ENCODE measurements at places on chromosomes 7 and 10. TPM values are rescaled to one million over a fixed set of nuclear protein-coding genes. Genes with fewer than 3 reads are reported as not detected.

Gene CCDC6
- 31.0 TPM for total RNA-seq

Gene CDC14C
- not detected for total RNA-seq

Gene NKX2-3
- total RNA-seq = not detected

Gene CYP3A5
- 1.9 TPM for total RNA-seq

Gene COL13A1
- 0.40 TPM for total RNA-seq

Gene FKBP14
- 9.5 TPM for total RNA-seq

Gene ALKBH4
- 10.7 TPM for total RNA-seq

Gene ATP6V0A4
- total RNA-seq = 0.34 TPM

Gene PPP1R3C
- total RNA-seq = 21.0 TPM

Gene MMRN2
- 0.95 TPM for total RNA-seq

Gene HTRA1
- total RNA-seq = 54.3 TPM

Gene BAIAP2L1
- 51.9 TPM for total RNA-seq

Gene ADRA2A
- not detected for total RNA-seq

Gene ANXA11
- total RNA-seq = 205 TPM

Gene PRKAG2
- 38.1 TPM for total RNA-seq

Gene SEPTIN7
- 298 TPM for total RNA-seq

Gene NUTM2D
- total RNA-seq = 1.7 TPM

Gene FEZF1
- not detected for total RNA-seq

Gene SUN3
- not detected for total RNA-seq

Gene AKR1D1
- not detected for total RNA-seq

Gene PAPOLB
- not detected for total RNA-seq

Gene GNAT3
- total RNA-seq = not detected

Gene SERPINE1
- 1,353 TPM for total RNA-seq

Gene NYAP1
- 4.2 TPM for total RNA-seq

Gene SMO
- total RNA-seq = 18.4 TPM

Gene CARD11
- total RNA-seq = 1.3 TPM

Gene TRIM73
- 3.1 TPM for total RNA-seq

Gene TSPAN13
- total RNA-seq = 16.8 TPM

Gene NCF1
- total RNA-seq = not detected

Gene GPRIN2
- total RNA-seq = 24.0 TPM

Gene KEL
- total RNA-seq = 0.05 TPM

Gene PPP1R17
- not detected for total RNA-seq

Gene PDZD7
- total RNA-seq = 1.2 TPM

Gene FAM20C
- 38.0 TPM for total RNA-seq

Gene C7orf57
- total RNA-seq = 0.20 TPM

Data from A549 treated with ZK216348 at 1 μM for 4 hours (cell line).